Endothelial cell (in vitro differentiated cells): ENCODE measurements at places on chromosomes 11 and 22.
A peak's percentile ranks its signal among the peaks of the same experiment; 100 is the strongest.

GRCh38 chr22:47197773-47198500 is 435.5 kb downstream of the TBC1D22A start:
- no peak for DNase-seq

DNA sequence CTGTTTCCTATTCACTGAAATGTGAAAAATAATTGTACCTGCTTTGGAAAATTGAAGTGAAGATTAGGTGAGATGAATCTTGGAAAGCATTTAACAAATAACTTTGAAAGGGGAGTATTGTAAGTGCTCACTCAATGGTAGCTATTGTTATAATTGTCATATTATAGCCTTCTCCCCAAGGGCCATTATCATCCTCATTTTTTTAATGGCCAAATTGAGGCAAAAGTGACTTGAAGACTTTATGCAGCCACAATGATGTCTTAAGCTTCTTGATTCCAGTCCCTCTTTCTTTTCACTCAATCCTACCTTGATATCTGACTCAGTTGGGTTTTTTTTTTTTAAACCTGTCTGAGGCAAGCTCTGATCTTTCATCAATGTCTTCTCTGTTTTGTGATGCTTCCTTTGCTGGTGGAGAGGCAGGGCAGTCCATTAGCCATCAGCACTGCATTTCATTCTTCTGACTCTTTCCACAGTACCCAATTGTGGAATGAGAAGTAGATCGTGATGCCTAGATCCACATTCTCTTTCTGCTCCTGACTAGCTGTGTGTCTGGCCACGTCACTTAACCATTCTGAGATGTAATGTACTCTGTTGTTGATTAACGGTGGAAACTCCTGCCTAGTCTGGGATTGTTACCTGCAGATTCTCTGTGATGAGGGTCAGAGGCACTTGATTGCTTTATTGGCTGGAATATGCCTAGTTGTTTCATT is 101.4 kb downstream of the DBX1 start:
- no peak for DNase-seq

DNA sequence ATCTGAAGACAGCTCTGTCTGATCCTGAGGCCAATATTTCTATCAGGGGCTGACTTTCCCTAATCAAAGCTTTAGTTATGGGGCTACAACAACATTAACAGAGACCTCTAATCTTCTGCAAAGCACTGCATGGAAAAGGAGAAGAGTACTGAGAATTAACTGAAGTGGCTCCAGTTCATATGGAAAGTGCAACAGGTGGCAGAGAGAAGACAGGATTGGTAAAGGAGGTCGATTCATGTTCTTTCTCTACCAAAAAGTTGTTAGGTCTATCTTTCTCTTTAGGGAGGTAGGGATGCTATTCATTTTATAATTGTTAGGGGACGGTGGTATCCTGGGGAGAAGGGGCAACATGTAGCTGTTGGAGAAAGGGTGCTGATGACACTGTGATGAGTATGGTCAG is 232.7 kb upstream of the NARS2 start:
- no peak for DNase-seq

DNA sequence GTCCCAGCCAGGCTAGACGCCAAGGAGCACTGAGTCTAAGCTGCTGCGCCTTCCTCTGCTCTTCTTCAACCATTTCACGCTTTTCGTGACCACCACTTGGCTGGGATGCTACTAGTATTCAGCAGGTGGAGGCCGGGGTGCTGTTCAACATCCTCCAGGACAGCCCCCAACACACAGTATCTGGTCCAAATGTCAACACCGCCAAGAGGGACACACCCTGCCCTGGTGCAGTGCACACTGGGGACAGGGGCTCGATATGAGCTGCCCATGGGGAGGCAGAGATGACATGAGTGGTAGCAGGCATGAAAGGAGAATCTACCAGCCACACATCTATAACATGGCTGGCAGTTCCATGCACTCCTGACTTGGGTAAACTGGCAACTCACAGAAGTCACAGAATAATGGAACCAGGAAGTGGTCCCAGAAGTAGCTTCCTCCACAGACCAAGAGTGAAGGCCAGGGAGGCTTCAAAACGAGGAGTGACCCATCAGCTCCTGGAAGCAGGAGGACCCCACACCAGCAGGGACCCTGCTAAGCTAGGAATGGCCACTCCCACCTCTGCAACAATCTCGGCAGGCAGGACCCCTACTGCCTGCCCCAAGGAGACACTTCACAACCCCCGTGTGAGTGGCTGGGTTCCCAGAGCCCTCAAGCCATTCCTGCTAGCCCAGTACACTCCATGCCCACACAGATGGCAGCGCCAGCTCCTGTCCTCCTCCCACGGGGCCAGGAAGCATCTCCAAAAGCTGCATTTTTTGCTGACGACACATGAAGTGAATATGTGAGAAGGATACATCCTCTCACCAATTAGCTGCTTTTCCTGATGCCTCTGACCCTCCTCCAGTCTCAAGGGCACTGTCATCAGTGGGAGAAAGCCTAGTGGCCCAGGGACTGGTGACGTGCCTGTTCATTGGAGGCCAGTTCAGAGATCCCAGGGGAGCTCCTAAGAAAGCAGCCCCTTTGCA is 78.8 kb downstream of the DGCR2 start:
- DNase-seq: no peak

DNA sequence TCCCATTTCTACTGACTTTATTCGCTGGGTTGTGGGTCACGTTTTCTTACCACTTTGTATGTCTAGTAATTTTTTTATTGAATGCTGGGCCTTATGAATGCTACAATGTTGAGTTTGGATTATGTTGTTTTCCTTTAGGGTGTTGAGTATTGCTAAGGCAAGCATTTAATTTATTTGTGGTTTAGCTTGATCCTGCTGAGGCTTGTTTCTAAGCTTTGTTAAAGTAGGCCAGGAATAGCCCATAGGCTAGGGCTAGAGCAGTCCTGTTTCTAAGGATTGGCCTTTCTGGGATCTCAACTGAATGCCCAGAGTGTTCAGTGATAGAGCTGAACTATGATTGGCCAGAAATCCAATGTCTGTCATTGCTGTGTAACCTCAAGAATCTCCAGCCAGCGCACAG is 56.1 kb upstream of the LDLRAD3 start:
- DNase-seq: no peak

DNA sequence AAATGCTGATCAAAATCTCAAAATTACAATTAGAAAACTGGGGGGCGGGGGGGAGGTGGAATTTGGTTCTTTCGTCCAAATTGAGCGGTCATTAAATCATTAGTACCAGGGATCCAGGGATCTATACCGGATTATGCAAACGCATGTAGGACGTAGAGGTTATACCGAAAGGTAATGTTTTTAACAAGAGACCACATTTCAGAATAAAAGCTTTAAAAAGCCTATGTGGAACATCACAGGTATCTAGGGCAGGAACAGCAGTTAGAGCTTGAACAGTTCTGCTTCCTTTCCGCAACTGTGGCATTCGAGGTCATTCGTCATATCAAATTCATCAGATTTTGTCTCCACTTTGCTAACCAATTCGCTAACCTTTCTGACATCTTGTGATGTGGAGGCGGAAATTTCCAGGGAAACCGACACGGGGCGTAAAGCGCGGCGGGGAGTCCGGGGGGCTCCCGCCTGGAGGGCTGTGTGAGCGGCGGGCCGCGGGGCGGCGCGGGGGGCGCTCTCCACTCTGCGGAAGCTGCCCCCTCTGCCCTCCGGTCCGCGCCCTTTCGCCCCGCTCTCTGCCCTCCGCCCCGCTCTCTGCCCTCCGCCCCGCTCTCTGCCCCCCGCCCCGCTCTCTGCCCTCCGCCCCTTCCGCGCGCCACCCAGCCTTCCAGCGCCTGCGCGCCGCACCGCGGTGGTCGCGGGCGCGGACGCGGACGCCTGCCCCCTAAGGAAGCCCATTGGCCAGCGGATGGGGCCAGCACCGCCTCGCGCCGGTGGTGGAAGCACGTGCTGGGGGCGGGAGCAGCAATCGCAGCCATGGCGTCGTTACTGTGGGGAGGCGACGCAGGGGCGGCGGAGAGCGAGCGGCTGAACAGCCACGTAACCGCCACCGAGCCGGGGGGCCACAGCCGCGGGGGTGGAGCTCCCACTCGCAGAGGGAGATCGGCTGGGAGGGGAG is at the start of gene DDX25:
Gene DDX25, plus strand, starts transcription at position 798 of the 949 bp plus-strand sequence. Its CDS starts 10 bp downstream, at position 808.
- peak; percentile 69 for DNase-seq

DNA sequence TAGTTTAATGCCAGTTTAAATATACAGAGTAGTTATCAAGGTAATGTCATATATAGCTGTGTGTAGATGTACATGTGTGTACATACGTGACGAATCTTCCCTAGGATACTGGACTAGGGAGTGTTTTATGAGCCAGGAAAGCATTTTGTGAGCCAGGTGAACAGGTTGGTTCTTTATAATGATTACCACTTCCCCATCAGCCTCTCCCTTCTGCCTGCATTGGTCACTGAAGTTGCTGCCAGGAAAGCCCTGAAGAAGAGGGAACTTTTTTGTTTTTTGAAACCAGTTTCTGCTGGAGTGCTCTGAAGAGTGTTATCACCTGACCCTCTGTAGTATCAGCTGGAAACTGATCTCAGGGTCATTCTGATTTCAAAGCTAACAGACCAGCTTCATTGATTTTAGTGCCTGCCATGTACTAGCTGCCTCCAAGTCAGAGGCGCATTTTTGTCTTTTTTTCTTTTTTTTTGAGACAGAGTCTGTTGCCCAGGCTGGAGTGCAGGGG is 14.2 kb upstream of the ST14 start:
- DNase-seq: no peak

DNA sequence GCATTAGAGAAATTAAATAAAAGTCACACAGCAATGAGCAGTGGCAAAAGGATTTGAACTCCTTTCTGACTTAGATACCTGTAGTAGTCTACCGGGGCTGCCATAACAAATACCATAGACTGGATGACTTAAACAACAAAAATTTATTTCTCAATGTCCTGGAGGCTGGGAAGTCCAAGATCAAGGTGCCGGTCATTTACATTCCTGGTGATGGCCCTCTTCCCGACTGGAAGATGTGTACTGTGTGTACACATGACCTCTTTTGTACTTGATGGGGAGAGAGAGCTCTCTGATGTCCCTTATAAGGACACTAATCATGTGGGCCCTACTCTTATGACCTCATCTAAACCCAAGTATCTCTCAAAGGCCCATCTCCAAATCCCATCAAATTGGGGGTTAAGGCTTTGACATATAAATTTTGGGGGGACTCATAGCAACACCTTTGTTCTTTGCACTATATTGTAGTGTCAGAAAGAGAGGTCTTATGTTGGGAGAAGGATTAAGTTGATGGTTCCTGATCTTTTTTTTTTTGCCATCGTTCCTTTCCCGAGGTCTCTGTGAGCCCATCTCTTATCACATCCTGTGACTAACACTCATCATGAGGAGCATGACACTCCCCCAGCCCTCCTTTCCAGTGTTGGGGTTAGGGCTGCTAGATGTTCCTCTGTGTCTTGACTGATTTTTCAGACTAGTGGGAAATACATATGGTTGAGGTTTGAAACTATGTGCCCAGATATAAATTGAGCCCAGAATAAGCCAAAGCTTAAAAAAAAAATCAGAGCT is 104.3 kb downstream of the TRAF6 start:
- DNase-seq: no peak

- DNase-seq: no peak
Observed at GRCh38 chr22:17563936-17564391, 666 bp downstream of the SLC25A18 start.

- no peak for DNase-seq
Observed at GRCh38 chr22:34454598-34454997, 534.3 kb upstream of the LARGE1 start.

DNA sequence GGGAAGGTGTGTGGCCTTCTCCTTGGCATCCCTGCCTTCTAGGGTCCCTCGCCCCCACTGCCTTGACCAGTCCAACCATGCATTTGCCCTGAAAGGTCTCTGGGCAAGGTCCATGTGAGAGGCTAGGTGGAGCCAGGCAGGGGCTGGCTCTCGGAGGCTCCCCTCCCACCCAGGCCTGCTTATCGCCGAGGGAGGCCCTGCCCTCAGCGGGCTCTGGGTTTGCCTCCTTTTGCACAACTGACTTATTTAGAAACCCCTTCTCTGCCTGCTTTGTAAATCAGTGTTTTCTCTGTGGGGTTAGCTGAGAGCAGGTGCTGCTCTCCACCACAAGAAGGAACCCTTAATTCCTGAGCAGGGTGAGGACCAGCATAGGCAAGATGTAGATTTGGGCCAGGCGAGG is 47.7 kb downstream of the CD82 start:
- DNase-seq: no peak

DNA sequence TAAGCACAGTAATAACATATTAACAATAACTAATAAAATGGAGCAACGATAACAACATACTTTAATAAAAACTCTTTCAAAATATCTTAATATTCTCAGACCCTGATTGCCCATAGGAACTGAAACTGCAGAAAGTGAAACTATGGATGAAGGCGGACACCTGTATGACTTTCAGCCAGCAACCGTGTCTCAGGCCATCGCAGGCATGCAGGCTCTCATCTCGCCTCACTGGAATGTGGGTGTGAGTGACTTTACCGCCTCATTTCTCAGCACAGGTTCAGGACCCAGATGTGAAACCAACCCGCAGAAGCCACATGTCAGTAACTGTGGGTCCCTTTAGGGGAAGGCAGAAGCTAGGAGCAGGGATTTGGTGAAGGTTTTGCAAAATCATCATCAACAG is 539.1 kb downstream of the FAM181B start:
- DNase-seq: no peak

GRCh38 chr11:94184846-94185245 is 56.2 kb downstream of the PANX1 start:
- DNase-seq: no peak

GRCh38 chr22:25100948-25101347 is 98.7 kb upstream of the CRYBB3 start:
- DNase-seq: no peak

- no peak for DNase-seq
Observed at GRCh38 chr11:130636722-130637464, 188.4 kb downstream of the ADAMTS15 start.

GRCh38 chr22:49544286-49544685 is 283.4 kb downstream of the BRD1 start:
- no peak for DNase-seq

GRCh38 chr11:28524098-28524497 is 415.9 kb downstream of the METTL15 start:
- no peak for DNase-seq

DNA sequence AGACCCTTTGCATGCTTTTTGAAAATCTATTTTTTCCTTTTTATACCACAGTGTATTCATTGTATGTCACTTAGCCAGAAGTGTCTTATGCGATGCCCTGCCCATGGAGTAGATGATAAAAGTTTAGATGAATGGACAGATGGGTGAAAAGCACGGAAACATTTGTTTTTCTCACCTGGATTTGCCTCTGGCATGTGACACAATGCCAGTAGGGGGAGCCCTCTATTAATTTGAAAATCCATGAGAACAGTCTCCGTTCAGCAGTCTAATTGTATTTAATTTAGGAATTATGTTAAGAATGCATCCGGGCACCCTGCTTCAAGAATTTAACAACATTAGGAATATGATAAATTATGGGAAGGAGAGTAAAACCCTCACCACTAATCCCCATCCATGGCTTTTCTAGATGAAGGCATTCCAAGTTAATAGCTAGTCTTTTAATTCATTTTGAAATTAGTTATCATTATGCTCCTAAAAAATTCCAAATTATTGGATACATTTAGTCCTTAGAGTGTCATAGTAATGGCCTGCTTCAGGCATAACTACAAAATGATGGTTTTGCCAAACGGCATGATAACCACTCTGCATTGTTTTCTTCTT is 55.3 kb upstream of the ALKBH3 start:
- DNase-seq: peak; percentile 36

- DNase-seq: no peak
Observed at GRCh38 chr11:98600103-98600502, 420.6 kb upstream of the CNTN5 start.

GRCh38 chr11:9095421-9095820 is 4.0 kb upstream of the SCUBE2 start:
- DNase-seq: peak; percentile 50
